ENCODE measurements at places on chromosomes 1 and 21.
A peak's percentile ranks its signal among the peaks of the same experiment; 100 is the strongest.

- DNase-seq: no peak
These were observed 60.7 kb upstream of the GCLM start for GRCh38 chr1:93969887-93970286.

DNA sequence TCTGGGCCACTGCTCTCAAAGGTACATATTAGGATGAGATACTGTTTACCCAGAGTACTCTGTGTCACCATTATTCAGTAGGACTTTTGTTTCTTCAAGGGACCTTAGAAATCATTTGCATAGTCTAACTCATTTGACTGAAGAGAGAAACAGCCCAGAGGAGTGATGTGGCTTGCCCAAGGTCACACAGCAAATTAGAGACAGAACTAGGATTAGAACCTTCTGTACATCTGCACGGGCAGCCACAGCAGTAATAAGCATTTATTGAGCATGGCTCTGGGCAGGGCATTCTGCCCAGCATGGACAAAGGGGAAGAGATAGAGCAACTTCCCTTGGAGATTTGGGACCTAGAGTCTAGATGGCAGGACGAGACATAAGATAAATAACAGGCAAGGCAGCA, 5.7 kb upstream of the NHLH1 start:
- DNase-seq: no peak

DNA sequence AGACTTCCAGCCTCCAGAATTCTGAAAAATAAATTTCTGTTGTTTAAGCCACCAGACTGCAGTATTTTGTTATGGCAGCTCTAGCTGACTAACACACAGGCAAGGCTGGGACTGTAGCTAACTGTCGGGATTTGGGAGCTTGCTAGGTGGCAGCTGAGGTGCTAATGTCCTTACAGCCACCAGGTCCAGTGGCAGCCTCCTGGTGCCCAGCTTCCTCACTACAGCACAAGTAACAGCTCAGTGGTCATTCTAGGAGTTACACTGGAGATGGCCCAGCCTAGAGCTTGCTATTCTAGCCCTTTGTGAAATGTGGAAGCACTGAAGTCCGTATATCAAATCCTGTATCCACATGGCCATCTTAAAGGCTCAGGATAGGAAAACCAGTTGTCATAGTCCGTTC, 4.3 kb upstream of the C1orf115 start:
- DNase-seq: no peak

- DNase-seq: peak; percentile 22
These were observed 756 bp downstream of the PHGDH start for GRCh38 chr1:119712342-119713038.

DNA sequence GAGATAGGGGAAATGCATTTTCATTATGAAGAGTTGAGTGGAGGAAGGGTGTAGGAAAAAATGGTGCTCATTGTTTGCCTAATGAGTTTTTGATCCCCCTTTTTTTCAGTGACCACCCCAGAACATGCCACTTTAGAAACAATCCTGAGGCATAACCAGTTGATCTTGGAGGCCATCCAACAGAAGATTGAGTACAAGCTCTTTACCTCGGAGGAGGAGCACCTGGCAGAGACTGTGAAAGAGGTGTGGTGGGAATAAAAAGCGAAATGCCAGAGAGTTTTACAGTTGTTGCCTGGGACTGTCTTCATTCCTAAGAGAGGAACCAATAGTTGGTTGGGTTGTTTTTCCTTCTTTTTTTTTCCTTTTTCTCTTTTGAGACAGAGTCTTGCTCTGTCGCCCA, 54.3 kb upstream of the EPHA8 start:
- no peak for DNase-seq

- DNase-seq: no peak
These were observed 144.6 kb downstream of the NFIA start for GRCh38 chr1:61226791-61227567.

GRCh38 chr1:18872071-18872611, 12.7 kb upstream of the TAS1R2 start:
- DNase-seq: no peak

- no peak for DNase-seq
These were observed 7.5 kb upstream of the GOLT1A start for GRCh38 chr1:204221271-204221670.

DNA sequence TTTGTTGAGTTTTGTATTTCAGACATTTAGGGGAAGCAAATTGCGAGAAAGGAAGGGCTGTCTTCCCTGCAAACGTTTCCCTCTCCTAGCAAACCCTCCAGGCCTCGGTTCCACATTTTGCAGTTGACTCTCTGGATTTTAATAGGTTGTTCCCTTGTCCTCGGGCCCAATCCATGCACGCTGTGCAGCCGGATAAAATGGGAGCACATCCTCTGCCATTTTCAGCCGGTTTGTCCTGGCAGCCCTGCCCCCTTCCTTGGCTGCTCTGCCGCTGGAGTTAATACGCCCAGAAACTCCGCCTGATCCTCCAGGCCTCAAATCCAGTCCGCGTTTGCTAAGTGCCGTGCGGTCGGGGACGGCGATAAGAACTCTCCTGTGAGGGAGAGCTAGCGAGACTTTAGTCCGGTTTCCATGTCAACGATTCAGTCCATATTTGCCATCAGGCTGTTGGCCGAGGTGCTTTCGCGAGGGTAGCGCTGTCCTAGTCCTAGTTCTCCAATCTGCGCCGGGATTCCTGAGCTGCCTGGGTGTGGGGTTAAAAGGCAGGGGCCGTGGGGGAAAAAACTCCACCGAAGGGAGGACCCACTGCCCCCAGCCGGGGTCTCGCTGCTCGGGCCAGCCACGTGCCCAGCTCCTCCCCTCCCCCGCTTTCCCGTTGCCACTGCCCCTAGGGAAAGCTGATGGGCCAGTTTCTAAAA, 2.9 kb upstream of the ARID1A start:
- DNase-seq: peak; percentile 72

GRCh38 chr1:205663286-205663936, 16.9 kb downstream of the SLC45A3 start:
- no peak for DNase-seq

- DNase-seq: no peak
These were observed 44.1 kb upstream of the GLIS1 start for GRCh38 chr1:53783056-53783455.

DNA sequence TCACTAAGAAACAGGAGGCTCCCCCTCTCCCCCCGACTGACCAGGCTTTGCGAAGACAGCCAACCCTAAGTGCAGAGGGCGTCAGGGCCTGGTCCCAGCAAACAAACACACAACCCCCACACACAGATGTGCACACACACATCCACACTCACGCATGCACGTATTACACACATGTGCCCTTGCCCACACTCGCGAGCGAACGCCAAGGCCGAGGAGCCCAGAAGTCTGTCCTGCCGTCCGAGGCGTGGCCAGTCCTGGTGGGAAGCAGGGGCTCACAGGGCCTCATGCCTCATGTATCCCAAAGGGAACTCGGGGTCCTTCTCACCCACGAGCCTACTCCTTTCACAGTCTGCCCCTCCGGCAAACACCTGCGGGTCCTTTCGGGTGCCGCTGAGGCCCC, 2.0 kb downstream of the SDF4 start:
- DNase-seq: no peak

DNA sequence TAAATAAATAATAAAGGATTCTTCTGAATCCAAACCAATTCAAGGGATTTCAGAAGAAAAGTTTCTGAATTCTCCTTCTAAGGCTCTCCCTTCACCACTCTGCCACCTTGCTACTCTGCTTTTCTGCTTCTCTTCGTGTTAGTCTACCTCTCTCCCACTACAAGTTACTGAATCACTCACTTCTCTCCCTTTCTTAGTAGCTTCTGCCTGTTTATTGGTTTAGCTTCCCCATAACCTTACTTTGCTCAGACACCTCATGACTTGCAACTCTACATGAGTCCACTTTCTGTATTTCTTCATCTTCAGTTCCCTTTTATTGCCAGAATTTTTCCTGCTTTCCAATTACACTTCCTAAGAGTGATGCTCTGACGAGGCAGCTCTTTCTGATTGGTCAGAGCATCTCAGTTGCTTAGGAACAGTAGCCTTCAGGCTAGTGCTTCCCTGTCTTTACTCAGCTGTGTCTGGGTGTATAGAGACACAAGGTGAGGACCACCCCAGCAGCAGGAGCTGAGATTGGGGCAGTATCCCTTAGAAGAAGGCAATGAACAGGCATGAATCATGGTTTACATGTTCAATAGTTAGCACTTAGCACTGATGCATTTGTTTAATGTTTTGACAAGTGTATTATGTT, 144.6 kb downstream of the SLC30A10 start:
- DNase-seq: no peak

DNA sequence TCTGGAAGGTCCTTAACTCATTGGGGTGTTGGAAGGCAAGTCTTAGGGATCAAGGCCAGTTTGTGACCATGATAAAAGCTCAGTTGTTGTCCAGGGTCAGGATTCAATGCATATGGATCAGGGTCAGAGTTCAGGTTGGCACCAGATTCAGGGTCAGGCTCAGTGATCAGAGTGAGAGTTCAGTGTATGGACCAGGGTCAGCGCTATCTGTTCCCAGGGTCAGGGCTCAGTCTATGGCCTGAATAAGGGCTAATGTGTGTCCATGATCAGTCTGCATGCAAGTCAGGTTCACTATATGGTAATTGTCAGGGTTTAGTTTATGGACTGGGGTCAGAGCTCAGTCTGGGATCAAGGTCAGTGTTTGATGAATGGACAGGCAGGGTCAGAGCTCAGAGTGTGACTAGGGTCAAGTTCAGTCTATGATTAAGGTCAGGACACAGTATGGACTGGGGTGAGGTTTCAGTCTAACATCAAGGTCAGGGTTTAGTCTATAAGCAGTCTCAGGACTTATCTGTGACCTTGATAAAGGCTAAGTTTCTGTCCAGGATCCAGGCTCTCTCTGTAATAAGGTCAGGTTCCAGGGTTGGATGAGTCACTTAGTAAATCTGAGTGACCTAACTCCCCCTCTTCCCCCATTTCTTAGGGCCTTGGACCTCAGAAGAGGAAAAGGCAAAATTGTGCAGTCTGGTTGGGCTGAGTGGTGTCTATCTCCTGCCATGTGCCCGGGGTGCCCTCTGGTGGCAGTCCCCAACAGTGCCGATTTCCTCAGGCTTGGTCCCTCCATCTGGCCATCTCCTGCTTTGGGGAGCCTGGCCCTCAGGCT, 23.8 kb downstream of the KNCN start:
- peak; percentile 51 for DNase-seq

- no peak for DNase-seq
These were observed 2.1 kb downstream of the VCAM1 start for GRCh38 chr1:100721526-100722207.

DNA sequence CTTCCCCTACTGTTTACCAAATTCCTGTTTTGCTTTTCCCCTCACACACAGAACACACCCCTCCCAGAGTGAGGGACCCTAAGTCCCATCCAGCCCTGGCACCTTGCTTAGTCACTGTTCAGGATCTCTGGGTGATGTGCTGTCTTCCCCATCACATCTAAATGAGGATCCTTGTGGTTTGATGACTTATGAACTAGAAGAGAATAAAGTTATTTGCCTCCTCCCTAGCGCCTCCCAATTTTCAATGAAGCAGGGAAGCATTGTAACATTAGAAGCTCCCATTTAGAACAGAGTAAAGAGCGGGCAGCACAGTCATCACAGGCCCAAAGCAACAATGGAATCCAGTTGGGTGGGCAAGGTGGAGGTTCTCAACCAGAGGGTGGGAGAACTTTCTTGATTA, 27.0 kb downstream of the DISC1 start:
- DNase-seq: no peak

DNA sequence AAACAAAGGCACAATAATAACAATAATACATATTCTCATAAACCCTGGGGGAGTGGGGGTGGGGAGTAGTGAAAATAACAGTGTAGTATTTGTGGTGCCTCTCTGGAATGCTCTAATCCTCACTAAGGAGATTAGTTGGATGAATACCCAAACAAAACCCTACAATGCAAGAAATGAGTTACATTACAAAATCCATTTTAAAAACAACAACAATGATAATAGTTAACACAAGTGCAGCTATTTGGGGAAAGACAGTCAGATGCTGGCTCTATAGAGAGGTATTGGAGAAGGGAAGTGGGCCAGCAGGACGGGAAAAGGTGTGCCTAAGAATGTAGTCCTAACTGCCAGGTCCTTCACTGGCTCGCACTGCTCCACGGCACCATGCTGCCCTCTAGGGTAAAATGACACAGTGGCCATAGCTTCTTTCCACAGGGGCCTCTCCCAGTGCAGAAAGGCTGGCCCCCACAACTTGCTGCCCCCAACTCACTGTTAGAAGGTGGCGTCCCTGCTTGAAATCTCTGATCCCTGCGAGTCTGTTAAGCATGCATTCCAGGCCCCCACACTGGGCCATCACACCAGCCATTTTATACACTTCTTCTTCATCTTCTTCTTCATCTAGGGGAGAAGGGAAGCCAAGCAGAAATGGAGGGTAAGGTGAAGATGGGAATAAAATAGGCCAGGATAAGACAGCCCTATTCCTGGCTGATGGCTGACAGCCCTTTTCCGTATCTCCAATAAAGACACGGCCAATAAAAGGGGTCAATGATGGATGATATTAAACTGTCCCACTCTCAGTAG, 113.8 kb downstream of the UBR4 start:
- no peak for DNase-seq

DNA sequence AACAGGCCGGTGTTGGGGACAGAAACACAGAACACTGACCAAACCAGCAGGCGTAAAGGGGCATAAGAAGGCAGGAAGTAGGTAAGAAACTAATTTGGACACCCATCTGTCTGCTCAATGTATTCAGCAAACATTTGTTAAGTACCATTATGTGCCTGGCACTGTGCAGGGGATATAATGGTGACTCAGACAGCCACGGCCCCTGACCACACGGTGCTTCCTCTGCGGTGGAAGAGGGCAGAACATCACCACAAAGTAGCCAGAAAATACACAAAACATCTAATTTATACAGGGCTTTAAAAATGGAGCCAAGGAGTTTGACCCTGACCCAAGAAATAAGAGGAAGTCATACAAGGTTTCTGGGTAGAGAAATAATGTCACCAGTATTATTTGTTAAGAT, 12.9 kb downstream of the DNAJC11 start:
- no peak for DNase-seq

- DNase-seq: no peak
These were observed 1.6 kb downstream of the SH3D21 start for GRCh38 chr1:36307601-36308330.

GRCh38 chr1:221634606-221635005, 107.3 kb downstream of the DUSP10 start:
- no peak for DNase-seq

- DNase-seq: no peak
These were observed 593.1 kb upstream of the PLXNA2 start for GRCh38 chr1:208837242-208837641.

GRCh38 chr1:7299329-7299799, 471.7 kb upstream of the VAMP3 start:
- no peak for DNase-seq

- DNase-seq: no peak
These were observed 445.8 kb upstream of the VAMP3 start for GRCh38 chr1:7325254-7325653.

DNA sequence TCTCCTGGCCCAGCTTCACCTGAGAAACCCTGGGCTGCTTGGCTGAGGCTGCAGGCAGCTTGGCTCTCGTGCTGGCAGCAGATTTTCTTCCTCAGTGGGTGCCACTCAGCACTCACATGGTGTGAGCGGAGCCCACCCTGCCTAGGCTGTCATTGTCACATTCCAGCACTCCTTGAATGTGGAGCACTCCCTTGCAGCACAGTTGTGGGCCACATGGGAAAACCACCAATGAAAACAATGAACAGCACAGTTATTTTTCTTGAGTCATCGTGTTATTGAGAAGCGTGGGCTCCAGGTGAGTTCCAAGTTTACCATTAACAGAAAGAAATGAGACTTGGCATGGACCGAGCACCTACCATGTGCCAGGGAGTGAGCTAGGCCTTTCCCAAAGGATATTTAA, 27.2 kb upstream of the TRIM67 start:
- DNase-seq: no peak

Measured in activated B cell treated with CpG ODN at 0.5 μM for 24 hours (primary cell).